Mesendoderm (in vitro differentiated cells): ENCODE measurements at places on chromosomes 7 and 10.
A peak's percentile ranks its signal among the peaks of the same experiment; 100 is the strongest.

DNA sequence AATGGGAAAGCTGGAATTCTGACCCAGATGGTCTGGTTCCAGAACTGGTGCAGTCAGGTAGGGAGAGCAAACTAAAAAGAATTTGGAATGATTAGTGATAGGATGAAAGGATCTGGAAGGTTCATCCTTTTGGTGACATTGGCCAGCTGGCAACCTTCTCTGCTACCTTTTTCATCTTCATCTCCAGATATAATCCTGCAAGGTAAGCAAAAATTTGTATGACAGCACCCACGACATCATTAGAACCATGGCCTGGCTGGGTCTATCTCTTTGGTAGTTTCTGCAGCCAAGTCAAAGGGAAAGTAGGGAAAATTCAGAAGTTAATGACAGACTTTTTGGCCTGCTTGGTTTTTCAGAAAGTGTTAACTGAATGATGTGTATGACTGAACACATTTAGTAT, 188.9 kb upstream of the MALRD1 start:
- no peak overlapping the region for H3K27ac ChIP-seq
- no peaks in the 10 kb centered on the region for H3K36me3 ChIP-seq
- H3K4me1 ChIP-seq, result no peaks in the 10 kb centered on the region
- no peak for DNase-seq
- no peak overlapping the region for H3K4me3 ChIP-seq

- H3K4me1 ChIP-seq, result no peaks in the 10 kb centered on the region
- no peaks in the 10 kb centered on the region for H3K27me3 ChIP-seq
Observed at GRCh38 chr10:10734356-10735064, 283.2 kb upstream of the CELF2 start.

DNA sequence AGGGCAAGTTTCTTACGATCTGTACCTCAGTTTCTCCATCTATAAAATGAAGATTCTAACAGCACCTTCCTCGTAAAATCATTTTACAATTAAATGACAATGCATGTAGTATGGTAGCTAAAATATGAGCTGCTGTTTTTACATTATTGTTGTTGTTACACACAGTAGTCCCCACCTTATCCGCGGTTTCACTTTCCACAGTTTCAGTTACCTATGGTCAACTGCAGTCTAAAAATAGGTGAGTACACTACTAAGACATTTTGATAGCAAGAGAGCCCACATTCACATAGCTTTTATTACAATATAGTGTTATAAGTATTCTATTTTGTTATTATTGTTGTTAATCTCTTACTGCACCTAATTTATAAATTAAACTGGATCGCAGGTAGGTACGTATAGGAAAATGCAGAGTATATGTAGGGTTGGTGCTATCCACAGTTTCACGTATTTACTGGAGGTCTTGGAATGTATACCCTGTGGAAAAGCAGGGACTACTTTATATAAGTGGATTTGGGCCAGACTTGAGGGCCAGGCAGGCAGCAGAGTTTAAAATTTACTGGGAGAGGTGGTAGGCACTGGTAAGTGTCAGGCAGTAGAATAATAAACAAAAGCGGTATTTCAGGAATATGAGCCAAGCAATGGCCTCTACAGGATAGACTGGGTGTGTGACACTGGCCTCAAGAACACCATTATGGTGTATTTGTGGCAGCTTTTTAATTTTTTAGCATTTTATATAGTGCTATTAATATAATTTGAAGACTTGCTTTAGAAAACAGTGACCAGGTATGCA, 10.2 kb downstream of the DNMBP start:
- H3K4me3 ChIP-seq, result no peak overlapping the region
- H3K36me3 ChIP-seq, result no peaks in the 10 kb centered on the region

- no peaks in the 10 kb centered on the region for H3K36me3 ChIP-seq
- no peaks in the 10 kb centered on the region for H3K4me1 ChIP-seq
- H3K27ac ChIP-seq, result no peak overlapping the region
Observed at GRCh38 chr10:87593702-87594101, 66.0 kb upstream of the PAPSS2 start.

DNA sequence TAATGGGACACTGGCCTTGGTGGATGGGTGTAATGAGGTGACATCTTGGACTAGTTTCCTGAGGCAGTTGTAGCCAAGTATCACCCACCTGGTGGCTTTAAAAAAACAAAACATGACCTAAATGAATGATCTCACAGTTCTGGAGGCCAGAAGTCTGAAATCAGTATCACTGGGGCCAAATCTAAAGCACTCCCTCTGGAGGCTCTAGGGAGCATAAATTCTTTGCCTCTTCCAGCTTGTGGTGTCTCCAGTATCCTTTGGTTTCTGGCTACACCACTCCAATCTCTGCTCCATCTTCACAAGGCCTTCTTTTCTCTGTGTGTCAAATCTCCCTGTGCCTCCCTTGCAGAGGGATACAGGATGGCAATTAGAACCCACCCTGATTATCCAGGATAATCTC, 342.9 kb downstream of the CALN1 start:
- no peaks in the 10 kb centered on the region for H3K36me3 ChIP-seq
- H3K4me3 ChIP-seq, result no peak overlapping the region
- H3K27me3 ChIP-seq, result no peaks in the 10 kb centered on the region
- H3K27ac ChIP-seq, result no peak overlapping the region
- peak; percentile 46 for DNase-seq

- no peak overlapping the region for H3K4me3 ChIP-seq
- no peak for DNase-seq
- H3K27ac ChIP-seq, result no peak overlapping the region
- no peaks in the 10 kb centered on the region for H3K36me3 ChIP-seq
- no peaks in the 10 kb centered on the region for H3K4me1 ChIP-seq
Observed at GRCh38 chr7:97555857-97556421, 175.9 kb upstream of the TAC1 start.

DNA sequence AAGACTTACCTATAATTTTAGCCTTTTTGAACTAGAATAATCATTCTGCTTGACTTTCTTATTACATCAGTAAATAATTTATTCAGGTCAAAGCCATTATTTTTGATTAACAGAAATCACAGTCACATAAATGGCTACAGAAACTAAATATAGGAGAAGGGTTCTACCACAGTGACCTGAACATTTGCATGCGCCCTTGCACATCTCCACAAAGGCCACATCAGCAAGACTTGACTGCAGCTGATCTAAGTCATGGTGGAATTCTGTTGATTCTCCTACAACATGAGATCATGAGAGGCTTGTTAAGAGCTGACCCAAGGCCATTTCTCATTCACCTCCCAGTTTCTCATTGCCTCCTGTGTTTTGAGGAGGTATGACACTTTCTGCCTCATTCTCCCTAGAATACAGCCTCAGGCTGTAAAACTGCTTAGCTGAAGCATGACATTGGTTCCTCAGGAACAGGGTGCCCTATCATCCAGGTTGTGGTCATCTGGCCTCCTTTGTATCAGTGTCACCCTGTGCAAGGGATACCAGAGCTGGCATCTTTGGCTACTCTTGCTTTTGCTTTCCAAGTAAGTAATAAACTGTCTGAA, 6.7 kb upstream of the IMMP2L start:
- no peaks in the 10 kb centered on the region for H3K4me1 ChIP-seq
- H3K27me3 ChIP-seq, result no peaks in the 10 kb centered on the region
- H3K27ac ChIP-seq, result no peak overlapping the region
- DNase-seq, result peak; percentile 22

GRCh38 chr7:81051811-81052413, 133.1 kb upstream of the SEMA3C start:
- H3K4me1 ChIP-seq, result no peaks in the 10 kb centered on the region
- no peaks in the 10 kb centered on the region for H3K27me3 ChIP-seq
- H3K27ac ChIP-seq, result no peak overlapping the region
- no peak for DNase-seq
- no peaks in the 10 kb centered on the region for H3K36me3 ChIP-seq
- no peak overlapping the region for H3K4me3 ChIP-seq

DNA sequence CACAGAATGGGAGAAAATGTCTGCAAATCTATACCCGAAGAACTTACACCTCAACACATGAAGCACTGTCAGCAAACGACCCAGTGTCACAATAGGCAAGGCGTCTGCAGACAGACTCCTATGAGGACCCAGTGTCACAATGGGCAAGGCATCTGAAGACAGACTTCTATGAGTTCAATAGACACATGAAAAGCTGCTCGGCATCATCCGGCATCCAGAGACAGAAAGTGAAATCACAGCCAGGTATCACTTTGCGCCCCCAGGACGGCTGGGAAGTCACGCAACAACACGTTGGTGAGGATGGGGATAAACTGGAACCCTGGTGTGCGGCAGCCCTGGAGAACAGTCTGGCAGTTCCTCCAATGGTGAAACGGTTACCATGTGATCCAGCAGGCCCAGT, 273.2 kb downstream of the ELFN1 start:
- no peaks in the 10 kb centered on the region for H3K27me3 ChIP-seq
- no peak overlapping the region for H3K27ac ChIP-seq
- no peak overlapping the region for H3K4me3 ChIP-seq
- H3K4me1 ChIP-seq, result peaks cover 3% of the 10 kb centered on the region
- no peaks in the 10 kb centered on the region for H3K36me3 ChIP-seq

GRCh38 chr10:119634219-119634544, 17.0 kb upstream of the BAG3 start:
- H3K4me1 ChIP-seq, result no peaks in the 10 kb centered on the region
- no peaks in the 10 kb centered on the region for H3K27me3 ChIP-seq
- H3K27ac ChIP-seq, result no peak overlapping the region
- DNase-seq, result no peak
- H3K36me3 ChIP-seq, result no peaks in the 10 kb centered on the region
- no peak overlapping the region for H3K4me3 ChIP-seq

DNA sequence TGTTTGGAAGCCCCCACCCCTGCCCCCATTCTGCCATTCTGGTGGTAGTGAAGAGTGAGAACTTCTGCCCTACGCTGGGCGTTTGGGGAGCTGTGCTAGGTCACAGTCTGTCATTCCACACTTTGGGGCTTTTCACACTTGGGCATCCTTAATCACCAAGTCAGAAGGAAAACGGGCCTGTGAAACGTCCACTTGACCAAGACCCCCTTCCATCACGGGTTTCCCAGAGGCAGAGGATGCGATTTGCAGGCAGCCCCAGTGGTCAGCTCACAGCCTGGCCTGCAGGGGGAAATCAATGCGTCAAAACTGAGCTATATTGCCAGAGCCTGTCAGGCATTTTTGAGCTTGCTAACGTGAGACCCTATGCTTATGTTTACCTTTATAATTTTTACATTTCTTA, 663.3 kb upstream of the MGMT start:
- no peaks in the 10 kb centered on the region for H3K36me3 ChIP-seq
- no peak overlapping the region for H3K4me3 ChIP-seq
- H3K4me1 ChIP-seq, result no peaks in the 10 kb centered on the region
- H3K27me3 ChIP-seq, result no peaks in the 10 kb centered on the region
- DNase-seq, result no peak

GRCh38 chr7:82624337-82624736, 180.8 kb upstream of the CACNA2D1 start:
- H3K27ac ChIP-seq, result no peak overlapping the region
- no peaks in the 10 kb centered on the region for H3K4me1 ChIP-seq
- DNase-seq, result no peak
- no peaks in the 10 kb centered on the region for H3K27me3 ChIP-seq
- no peak overlapping the region for H3K4me3 ChIP-seq

GRCh38 chr10:70193391-70193844, 23.1 kb upstream of the SAR1A start:
- no peak overlapping the region for H3K4me3 ChIP-seq
- no peaks in the 10 kb centered on the region for H3K27me3 ChIP-seq
- H3K27ac ChIP-seq, result no peak overlapping the region
- H3K36me3 ChIP-seq, result no peaks in the 10 kb centered on the region
- DNase-seq, result no peak

DNA sequence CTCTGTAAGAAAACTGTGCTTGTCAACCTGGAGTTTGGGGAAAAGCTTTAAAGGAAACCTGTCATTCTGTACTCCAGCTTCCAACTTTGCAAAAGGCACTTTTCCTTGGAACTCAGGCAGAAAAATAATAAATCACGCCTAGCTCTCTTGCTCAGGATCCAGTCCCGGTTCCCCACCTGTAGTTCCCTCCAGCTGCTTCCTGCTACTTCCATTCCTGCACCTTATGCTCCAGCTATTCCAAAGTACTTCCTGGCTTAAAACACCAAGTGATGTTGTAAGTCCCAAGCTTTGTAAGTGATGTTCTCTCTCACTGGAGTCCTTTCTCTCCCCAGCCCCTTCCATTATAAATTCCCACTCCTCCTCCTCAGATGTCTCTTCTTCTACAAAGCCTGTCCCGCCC, 98.6 kb downstream of the GRM8 start:
- H3K27me3 ChIP-seq, result no peaks in the 10 kb centered on the region
- H3K36me3 ChIP-seq, result no peaks in the 10 kb centered on the region
- no peaks in the 10 kb centered on the region for H3K4me1 ChIP-seq

GRCh38 chr7:38628630-38629385, 2.4 kb downstream of the AMPH start:
- no peaks in the 10 kb centered on the region for H3K4me1 ChIP-seq
- no peak overlapping the region for H3K4me3 ChIP-seq
- no peak for DNase-seq
- H3K36me3 ChIP-seq, result no peaks in the 10 kb centered on the region

DNA sequence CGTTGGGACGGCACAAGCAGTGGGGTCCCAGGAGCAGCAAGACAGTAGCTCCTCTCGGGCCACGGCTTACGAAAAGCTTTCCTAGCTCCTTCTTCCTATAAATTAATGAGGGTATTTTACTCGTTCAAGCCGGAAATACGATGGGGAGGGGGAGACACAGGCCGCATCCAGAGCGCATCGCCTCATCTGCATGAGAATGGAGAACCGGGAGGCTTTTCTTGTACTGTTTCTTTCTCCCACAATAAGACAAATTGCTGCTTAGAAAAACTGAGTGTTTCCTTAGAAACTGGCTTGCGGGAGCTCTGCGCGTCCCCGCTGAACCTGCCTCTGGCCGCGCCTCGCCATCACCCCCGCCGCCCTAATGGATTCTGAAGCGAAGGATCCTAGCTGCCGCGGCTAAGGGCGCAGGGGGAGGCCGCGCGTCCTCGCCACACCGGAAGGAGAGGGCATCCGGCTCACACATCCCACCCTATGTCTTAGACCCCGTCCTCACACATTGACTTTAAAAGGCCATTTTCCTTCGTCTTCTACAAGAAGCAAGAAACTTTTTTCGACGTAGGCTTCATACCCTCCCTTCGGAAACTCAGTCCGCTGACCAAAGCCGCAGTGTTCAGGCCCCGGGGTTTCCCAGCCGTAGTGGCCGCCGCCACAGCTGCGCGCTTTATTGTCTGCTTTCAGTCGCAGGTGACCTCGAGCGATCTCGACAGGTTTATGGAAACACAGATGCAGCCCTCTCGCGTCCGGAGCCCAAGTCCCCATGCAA, 8.8 kb downstream of the NXPH1 start:
- no peaks in the 10 kb centered on the region for H3K36me3 ChIP-seq
- DNase-seq, result peak; percentile 9
